ENCODE measurements at places on chromosomes 1 and 21.

DNA sequence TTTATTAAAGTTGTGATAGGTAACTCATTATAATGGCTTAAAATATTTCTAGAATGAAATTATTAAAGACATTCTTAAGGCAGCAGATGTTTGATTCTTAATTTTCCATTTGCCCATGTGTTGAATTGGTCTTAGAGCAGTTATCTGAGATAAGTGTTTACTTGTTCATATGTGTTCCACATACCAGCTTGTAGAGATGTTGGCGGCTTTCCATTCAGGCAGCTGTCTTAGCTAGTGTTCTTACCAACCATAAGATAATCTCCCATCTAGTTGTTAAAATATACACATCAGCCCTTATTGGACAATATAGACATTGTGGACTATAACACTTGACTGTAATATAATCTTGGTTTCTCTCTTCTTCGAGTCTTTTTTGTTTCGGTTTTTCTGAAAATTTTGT lies 1372.9 kb upstream of the ADGRL2 start:
- no peak for DNase-seq

DNA sequence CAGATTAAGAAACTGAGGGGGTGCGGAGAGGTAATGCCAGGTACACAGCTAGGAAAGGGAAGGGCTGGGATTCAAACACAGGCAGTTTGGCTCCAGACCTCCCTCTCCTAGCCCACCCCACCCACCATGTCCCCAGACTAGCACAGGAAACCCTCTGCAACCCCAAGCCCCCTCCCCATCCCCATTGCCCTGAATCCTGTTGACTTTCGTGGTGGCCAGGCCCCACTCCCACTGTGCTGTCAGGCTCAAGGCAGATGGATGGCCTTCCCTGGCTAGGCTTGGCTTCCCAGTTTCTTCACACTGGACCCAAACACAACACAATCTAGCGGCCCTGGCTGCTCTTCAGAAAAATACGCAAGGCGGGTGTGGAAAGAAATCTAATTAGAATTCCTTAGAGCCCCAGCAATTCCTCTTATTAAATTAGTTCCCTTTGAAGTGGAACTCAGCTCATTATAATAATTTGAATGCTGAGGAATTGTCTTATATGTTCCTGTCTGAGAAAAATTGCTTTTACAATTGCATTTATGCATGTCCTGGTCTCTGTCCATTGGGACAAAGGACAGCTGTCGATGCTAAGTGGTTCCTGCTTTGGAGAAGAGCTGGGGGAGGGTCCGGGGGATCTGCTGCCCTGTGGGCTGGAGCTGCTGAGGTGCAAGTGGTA lies 97.4 kb downstream of the SYF2 start:
- DNase-seq = no peak

- DNase-seq = peak; percentile 78
Observed at GRCh38 chr1:110203021-110203661, 7.0 kb upstream of the KCNC4 start.

GRCh38 chr21:25329227-25329825 lies 278.0 kb downstream of the MRPL39 start:
- DNase-seq = no peak

- DNase-seq = no peak
Observed at GRCh38 chr1:100187912-100188311, 9.9 kb upstream of the LRRC39 start.

All from stimulated activated CD4-positive, alpha-beta T cell treated with anti-CD3 and anti-CD28 coated beads, Interleukin-2, amount 100 ng/mL, for 48 hours (primary cell).